Kidney (tissue), 22 donors: ENCODE measurements at places on chromosomes 5 and 9. TPM values are rescaled to one million over a fixed set of nuclear protein-coding genes. Genes with fewer than 3 reads are reported as not detected.

The GFRA3 gene
- 1.0 TPM for polyA plus RNA-seq

DNA sequence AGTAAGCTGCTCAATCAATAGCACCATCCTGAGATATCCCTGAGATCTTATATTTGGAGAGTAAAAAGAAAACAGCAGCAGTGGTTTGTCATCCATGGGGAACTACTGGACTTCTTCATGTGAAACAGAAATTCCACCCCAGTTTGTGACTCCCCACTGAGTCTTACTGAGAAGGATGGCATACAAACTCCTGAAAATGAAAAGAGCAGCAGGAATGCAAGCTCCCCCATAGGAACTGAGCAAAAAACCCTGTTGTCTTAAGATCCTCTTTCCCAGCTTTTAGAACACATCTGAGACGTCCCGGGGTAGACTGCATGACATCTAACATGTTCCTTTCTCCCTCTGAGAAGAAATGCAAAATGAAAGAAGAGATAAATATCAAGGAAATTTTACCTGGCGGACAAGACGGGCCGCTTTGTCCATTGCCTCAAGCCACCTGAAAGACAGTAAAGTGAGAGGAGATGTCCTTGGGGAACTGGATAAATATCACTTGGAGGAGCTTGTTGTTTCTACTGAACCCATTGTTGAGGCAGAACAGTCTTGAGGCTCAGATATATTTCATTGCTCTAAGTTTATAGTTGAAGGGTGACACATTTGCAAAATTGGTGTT, 117.1 kb downstream of the NUDT12 start:
- DNase-seq, result no peak

DNA sequence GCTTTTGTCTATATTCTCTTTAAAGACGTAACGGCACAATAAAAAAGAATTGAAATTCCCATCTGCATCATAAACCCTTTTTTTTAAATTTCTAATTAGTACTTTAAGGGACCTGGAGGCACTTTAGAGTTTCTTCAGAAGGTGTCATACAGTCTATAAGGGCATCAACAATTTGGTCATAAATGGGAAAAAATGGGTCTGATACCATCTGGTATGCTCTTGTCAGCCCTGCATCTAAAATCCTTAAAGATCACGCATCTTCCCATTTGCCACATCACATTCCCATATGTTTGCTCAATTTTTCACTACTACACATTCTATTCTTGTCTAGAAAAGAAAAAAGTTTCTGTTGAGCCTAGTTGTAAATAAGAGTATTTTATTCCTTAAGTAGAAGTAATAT, 53.8 kb downstream of the COX7C start:
- no peak for DNase-seq

The STXBP1 gene
- polyA plus RNA-seq, result 14.3 TPM

GRCh38 chr5:141941307-141941706, 16.7 kb downstream of the PCDH12 start:
- DNase-seq, result no peak

GRCh38 chr5:390623-391491, 52.1 kb upstream of the EXOC3 start:
- DNase-seq, result peak; percentile 28

The UBE2QL1 gene
- 4.8 TPM for polyA plus RNA-seq

The SLIT3 gene
- 14.5 TPM for polyA plus RNA-seq

- DNase-seq, result no peak
Measured at GRCh38 chr5:56323505-56323904, 90.4 kb upstream of the ANKRD55 start.

DNA sequence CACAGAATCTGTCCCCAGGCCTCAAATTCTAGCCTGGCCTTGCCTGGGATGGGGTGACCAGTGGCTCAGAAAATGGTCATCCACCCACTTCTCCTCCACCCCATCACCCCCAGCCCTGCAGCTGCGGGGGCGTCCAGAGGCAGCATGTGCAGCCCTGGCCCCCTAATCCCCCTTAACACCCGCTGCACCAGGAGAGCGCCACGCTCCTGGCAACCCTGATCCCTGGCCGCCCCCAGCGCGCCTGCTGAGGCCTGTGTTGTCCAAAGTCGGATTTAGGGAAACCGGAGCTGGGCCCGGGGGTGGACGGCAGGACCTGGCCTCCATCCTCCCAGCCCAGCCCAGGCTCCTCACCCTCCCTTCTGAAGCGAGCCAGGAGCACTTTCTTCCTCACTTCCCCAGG, 22.0 kb downstream of the NR5A1 start:
- DNase-seq, result no peak

- DNase-seq, result no peak
Measured at GRCh38 chr5:8825139-8825757, 720.6 kb downstream of the SEMA5A start.

DNA sequence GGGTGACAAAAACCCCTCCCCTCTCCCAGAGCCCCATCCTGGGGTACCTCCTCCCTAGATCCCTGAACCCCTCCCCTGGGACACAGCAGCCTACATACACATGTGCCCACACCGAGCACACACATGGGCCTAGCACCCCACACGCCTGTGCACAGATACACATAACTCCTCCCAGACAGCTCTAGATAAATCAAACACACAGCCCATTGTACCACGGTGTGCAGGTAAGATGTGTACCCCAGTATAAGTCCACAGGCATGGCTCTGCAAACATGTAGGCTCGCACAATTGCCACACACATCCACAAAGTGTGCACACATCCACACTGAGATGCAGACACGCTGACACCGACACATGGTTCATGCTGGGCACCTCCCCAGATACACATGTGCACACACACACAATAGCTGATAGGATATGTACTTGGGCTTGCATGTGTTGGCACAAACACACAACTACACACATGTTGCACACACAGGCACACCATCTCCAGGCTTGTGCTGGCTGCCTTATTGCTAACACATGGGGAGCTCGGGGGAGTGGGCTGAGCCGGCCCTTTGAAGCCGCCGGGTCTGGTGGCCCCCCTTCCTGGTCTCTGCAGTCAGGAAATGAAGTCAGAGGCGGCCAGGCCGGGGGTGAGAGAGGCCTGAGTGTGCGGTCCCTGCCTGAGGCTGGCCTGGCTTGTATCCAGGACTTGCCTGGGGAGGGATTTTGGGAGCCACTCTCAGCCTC, 30.2 kb downstream of the GOLGA2 start:
- peak; percentile 88 for DNase-seq

DNA sequence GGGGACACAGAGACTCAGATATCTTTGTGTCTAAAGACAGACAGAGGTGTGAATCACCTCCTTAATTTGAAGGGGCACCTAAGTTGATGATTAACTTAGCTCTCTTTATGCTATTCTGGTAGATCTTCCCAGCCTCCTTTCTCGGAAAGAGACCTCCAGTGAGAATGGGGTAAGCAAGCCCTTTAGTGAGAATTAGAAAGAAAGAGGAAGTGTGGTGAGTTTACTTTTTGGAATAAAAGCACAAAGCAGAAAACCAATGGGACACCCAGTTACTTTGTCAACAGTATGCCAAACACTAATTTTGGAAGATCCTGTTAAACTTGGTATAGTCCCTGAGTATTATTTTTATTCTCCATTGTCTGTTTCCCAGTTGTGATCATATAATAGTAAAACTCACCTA, 302.8 kb upstream of the RASA1 start:
- no peak for DNase-seq

GRCh38 chr5:94784536-94785505, 166.4 kb downstream of the SLF1 start:
- peak; percentile 62 for DNase-seq

DNA sequence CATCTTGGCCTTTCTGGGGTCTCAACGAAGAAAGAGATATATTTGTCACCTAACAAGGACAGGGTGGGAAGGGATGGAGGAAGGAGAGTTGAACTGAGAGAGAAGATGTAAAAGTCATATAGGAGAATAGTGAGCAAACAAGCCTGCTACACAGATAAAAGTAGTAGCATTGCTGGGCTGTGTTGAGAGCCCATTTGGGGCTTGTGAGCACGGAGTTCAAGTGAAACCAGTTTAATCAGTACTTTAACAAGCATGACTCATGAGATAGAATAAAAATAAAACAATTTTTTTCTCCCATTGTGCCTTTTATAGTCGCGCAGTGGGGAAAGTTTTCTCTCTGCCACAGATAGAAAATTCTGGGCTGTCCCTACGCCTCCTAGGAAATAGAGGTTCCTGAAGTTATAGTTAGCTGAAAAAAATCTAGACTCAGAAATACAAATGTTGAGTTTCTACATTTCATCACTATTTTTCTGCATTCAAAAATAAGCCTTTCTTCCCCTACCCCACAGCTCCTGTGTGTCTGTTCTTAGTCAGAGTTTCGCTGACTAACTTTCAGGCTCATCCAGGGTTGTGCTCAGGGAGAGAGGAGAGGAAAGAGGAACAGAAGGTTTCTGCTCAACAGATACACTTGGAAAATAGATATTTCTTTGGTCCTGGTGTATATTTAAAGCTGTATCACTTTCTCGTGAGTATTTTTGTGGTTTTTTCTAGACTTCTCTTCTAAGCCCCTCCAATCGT, 395.8 kb upstream of the ADAMTSL1 start:
- DNase-seq, result no peak

The CARD6 gene
- 3.0 TPM for polyA plus RNA-seq

The S100Z gene
- 0.69 TPM for polyA plus RNA-seq

DNA sequence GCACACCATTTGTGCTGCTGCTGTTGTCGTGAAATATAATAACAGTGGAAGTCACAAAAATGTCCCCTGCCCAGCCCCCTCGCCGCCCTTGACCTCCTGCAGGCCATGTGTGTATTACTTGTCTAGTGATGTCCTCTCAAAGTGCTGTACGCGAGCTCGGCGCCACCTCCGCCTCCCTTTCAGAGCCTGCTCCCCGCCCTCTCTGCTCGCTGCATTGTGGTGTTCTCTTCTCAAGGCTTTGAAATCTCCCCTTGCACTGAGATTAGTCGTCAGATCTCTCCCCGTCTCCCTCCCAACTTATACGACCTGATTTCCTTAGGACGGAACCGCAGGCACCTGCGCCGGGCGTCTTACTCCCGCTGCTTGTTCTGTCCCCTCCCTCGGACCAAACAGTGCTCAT, 14.7 kb upstream of the CFAP157 start:
- no peak for DNase-seq

DNA sequence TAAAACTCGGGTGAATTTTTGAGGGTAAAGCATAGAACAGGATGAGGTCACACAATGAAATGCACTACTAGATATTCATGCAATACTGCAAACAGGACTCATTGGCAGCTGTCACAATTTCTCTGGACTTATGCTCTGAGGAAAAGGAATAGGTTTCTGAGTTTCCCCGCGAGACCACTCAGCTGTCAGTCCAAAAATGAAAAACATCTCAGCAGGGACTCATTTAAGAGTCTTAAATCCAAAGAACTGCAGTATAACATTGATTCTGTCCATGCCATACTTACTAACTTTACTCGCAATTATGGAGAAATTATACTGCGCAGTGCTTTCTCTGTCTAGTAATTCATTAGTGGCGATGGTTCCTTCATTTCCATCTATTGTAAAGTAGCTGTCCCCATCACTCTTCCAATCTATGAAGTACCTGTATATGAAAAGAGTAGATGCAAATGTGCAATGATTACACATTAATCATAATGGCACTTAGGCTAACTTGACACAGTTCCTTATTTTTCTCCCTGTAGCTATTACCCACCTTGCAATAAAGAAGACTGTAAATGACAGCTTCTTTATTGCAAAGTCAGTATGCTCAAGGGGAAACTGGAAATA, 1070.0 kb downstream of the CDH12 start:
- no peak for DNase-seq

The OMD gene
- polyA plus RNA-seq, result 0.52 TPM

GRCh38 chr5:171623551-171624097, 162.0 kb upstream of the SMIM23 start:
- peak; percentile 82 for DNase-seq

GRCh38 chr5:149127394-149127955, 13.8 kb upstream of the ABLIM3 start:
- DNase-seq, result no peak

The ADAMTS12 gene
- polyA plus RNA-seq, result 0.75 TPM

GRCh38 chr9:37339923-37340322, 82.6 kb upstream of the GRHPR start:
- peak; percentile 40 for DNase-seq

The PIP5KL1 gene
- 4.3 TPM for polyA plus RNA-seq

- DNase-seq, result no peak
Measured at GRCh38 chr5:72064801-72065570, 42.3 kb upstream of the MAP1B start.

DNA sequence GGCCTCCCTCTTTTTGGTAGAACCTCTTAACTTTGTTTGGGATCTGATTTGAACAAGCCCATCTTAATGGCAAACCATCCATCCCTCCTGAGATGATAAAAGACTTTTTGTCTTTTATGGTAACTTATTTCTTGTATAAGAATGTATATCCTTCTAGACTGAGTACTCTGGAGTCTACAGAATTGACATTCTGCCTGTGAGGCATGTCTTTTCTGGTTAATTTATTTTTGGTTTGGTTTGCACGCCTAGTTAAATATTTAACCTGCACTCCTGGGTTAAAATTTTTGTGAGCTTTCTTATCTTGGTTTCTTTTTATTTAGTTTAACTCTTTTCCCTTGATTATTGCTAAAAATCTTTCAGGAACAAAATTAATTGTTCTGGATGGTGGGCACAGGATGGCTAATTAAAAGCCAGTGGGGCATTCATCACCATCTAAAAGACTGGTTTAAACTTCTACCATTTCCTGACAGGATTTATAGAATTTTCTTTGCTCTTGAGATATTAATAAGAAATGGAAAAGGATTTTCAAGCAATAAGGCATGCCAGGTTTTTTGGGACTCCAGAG, 50.3 kb downstream of the PHAX start:
- DNase-seq, result peak; percentile 13

The PDGFRB gene
- 50.4 TPM for polyA plus RNA-seq

The PCDHGC5 gene
- not detected for polyA plus RNA-seq

GRCh38 chr5:113488645-113489184, 462 bp upstream of the MCC start:
- DNase-seq, result no peak

DNA sequence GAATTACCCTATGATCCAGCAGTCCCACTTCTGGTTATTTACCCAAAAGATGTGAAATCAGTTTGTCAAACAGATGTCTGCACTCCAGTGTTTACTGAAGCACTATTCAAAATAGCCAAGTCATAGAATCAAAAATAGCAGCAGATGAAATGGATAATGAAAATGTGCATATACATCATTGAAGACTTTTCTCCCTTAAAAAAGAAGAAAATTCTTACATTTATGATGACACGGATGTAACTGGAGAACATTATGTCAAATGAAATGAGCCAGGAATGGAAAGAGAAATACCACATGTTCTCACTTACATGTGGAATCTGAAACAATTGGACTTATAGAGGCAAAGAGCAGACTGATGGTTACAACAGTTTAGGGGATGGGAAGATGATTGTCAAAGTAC, 21.5 kb upstream of the PLEKHG4B start:
- no peak for DNase-seq

DNA sequence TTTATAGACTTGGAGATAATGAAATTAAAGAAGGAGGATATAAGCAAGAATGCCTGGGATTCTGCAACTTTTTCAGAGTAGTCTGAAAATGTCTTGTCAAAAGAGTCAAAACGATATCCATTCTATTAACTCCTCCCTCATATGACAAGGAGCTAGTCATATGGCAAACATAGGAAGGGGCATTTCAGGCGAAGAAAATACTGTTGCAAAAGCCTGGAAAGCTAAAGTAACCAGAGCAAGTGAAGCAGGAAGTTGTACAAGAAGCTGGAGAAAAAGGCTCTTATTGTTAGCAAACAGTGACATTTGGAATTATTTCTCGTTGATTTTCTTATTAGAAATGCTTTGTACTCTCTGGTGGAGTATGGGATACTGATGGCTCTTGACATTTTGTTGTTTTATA, 94.0 kb upstream of the PTPRD start:
- no peak for DNase-seq
